ENCODE measurements at places on chromosomes 13 and 19.

DNA sequence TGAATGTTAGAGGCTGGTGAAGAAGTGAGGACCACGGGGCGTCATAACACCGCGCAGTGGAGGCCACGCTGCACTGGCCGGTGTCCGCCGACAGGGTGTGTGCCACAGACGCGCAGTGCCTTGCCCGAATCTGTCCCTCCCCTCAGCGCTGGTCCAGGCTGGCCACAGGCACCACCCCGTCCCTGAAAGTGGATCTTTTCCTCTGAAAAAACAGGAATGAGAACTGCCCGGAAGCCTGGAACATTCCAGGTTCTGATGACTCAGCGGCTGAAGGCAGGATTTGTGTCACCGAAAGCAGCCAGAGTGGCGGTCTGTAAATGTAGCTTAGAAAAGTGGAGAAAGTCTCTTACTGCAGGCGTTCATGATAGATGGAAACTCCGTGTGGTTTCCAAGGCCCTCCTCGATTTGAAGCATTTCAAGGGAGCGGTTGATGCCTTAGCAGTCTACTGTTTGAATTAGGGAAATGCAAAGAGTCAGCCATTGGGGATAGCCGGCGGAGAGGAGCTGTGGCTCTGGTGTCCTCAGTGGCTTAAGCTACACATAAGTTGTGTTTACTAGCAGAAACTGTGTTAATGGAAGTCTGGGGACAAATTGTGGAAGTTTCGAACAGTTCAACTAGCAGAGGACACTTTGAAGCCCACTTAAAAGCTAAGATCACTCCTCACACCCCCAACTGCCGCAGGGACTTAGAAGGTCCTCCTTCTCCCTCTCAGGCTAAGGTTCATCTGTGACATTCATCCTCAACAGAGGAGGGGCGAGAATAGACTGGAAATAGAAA is 70.8 kb downstream of the NUFIP1 start:
- peak; percentile 86 for DNase-seq

GRCh38 chr13:43377973-43378372 is 354.6 kb downstream of the DNAJC15 start:
- DNase-seq: no peak

DNA sequence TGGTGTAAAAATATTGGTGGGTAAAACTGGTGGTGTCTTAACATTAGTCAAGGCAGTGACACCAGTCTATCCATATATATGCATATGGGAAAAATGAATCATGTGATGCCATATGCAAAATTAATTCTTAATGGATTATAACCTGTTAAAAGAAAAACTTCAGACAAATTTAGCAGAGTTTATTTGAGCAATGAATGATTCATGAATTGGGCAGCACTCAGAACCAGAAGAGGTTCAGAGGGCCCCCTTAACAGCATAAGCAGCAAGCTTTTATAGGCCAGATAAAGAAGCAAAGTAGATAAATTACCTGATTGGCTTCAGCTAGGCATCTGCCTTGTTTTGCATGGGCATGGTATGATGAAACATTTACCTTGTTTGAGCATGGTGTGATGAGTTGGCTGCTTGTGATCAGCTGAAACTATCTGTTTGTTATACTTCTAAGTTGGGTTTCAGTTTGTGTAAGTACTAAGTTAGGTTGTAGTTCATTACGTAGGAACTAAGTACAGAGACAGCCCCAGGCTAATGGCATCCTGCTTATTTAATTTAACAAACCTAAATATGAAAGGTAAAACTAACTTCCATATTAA is 66.6 kb downstream of the DNAJC15 start:
- no peak for DNase-seq

- no peak for DNase-seq
Measured at GRCh38 chr13:110835721-110836604, 78.9 kb downstream of the ANKRD10 start.

DNA sequence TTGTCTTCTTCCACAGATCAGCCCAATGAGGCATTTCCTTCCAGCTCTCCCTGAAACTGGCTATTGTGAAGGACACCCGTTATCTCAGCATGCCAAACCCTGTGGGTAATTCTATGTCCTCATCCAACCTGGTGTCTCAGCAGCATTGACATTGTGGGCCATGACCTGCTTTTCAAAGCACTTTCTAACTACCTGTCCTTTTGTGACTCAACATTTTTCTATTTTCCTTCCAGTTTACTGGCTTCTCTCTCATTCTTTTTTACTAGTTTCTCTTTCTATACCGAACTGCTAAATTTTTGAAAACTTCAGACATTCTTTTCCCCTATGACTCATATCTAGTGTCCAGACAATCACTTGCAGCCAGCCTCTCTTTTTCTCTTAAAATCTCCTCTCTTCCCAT is 136.4 kb upstream of the HTR2A start:
- DNase-seq: no peak

DNA sequence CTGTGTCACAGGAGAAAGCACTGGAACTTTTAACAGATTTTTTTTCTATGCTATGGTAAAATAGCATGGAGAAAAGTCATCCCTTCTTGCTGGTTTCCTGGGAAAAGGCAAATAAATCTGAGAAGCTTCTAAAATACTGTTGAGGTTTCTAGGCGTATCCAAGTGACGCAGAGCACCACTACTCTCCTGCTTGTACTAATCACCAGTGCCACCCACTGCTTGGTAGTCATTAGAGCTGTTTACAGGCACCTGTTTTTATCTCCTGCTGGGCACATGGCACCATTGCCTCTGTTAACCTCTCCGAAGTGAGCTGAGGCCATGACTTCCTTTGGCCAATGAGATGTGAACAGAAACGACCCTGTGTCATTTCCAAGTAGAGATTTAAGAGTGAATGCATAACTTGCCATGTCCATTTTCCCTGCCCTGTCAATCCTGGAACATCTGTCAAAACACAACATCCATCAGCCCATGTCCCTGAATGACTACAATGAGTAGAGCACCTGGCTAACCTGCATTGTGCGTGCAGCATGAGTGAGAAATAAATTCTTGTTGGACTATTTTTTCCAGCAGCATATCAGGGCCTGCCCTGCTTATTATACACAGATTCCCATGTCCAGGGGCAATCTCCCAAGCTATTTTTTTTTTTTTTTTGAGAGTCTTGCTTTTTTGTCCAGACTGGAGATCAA is 17.3 kb upstream of the OXGR1 start:
- DNase-seq: peak; percentile 48

GRCh38 chr19:6723108-6723618 is 2.7 kb upstream of the C3 start:
- DNase-seq: no peak

DNA sequence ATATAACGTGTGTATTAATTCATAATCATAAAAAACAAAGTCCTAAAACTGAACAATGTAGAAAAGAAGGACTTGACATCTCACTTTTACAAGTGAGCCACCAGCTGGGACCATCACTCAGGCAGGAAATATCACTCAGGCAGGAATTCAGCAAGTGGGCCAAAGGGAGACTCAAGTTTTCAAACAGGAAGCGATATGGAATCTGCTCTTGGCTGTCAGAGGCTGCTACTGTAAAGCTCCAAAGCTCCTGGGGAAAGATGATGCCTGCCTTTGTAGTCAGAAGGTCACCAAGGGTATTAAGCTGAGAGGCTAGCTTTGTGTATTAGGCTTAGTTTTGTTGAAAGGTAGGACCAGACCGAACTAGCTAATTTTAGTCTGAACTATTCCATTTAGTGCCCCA is 5.5 kb upstream of the AKAP11 start:
- DNase-seq: no peak

DNA sequence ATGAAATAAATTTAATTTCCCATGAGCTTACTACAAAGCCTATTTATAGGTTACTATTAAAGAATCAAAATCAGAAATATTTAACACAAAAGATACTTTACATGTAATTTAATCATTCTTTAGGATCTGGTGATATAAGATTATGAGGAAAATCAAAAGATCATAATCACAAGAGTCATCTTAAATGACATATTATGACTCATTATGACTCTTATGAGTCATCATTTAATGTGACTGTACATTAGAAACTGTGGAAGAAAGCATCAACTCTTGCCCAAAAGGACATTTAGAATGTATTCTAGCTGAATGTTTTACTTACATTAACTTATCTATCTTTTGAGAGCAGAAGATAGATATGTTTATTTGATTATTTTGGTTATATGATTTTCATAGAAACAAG is 458.6 kb downstream of the DCT start:
- DNase-seq: no peak

- DNase-seq: no peak
Measured at GRCh38 chr19:46624958-46625661, at the start of gene PTGIR. Gene PTGIR, minus strand, starts transcription at chr19:46625089. Its CDS starts 864 bp downstream, at chr19:46624225.

- no peak for DNase-seq
Measured at GRCh38 chr19:29858621-29859020, 46.8 kb downstream of the CCNE1 start.

DNA sequence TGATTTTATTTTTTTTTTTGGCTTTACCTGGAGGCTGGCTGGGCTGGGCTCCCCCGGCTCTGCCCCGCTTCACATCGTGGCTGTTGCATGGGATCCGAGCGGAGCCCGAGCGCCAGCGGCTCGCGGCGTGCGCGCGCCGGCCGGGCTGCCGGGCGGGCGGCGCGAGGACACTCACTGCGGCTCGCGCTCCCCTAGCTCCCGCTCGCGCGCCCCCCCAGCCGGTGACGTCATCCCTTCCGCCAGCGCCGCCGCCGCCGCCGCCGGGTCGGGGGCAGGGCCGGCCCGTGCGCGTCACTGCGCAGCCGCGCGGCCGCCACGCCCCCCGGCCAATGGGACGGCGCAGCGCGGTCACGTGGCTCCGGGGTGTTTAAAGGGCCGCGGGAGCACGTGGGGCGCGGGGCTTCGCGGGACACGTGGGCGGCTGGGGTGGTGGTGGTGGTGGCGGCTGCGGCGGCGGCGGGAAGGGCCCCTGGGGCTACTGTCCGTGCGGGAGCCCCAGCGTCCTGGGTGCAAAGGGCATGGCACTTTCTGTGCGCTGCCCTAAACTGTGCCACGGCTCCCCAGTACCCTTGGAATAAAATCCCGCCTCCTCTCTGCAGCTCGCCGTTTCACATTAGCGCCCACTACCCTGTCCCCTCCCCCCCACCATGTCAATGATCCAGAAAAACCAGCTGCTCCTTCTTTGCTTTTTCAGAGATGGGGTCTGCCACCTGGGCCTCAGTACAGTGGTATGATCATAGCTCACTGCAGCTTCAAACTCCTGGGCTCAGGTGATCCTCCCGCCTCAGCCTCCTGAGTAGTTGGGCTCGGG is at the start of gene PTPRS:
Gene PTPRS, minus strand, starts transcription at position 176 of the 811 bp plus-strand sequence. CDS start 54,672 bp downstream, outside the sequence.
- DNase-seq: peak; percentile 84

DNA sequence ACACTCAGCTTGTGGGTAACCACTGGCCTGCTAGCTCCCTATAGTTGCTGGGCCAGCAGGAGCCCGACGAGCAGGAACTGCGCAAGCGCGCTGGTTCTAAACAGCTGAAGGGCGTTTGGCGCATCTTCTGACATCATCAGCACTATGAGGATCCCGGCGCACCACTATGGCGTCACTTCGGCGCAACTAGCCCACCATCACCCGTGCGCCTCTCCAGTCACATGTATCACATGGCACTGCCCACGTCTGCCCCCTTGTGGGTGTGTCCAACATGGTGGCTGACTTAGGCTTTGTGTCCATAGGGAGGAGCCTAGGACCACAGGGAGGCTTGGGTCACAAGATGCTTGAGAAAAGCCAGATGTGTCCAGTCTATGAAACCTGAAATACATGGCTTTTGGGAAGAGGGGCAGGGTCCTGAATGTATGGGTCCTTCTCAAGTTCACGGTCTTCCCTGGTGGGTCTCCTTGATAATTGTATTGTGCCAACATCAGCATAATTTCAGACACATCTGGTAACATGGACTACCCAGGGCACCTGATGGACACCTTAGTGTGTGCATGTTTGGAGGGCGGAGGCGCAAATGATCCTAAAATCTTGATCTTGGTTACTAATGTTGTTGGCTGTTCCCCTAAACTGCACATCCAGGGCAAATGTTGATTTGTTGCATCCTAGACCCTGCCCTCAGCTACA is 18.0 kb downstream of the KLK4 start:
- DNase-seq: peak; percentile 33

- DNase-seq: no peak
Measured at GRCh38 chr13:27790523-27790922, 1.8 kb upstream of the GSX1 start.

DNA sequence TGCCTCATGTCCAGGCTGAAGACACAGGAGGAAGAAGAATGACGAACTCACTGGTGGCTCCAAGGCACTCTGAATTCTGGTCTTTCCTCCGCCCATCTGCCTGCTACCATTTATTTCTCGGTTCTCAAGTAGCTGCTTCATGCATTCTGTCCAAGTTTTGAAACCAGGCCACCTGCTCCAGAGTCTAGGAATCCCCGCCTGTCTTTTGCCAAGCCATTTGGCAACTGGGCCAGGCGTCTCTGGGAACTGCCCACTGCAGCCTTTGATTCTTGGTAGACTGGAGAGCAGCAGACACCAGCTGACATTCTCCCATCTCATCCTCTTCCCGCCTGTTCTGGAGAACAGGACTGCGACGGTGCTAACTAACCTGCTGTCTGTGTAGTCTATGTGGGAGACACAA is 10.8 kb downstream of the SLC35E1 start:
- DNase-seq: no peak
